ENCODE measurements at places on chromosomes 2 and 18. TPM values are rescaled to one million over a fixed set of nuclear protein-coding genes. Genes with fewer than 3 reads are reported as not detected.

GREB1 gene
- 2.3 TPM for total RNA-seq

SPC25 gene
- 19.4 TPM for total RNA-seq

CYP26B1 gene
- total RNA-seq = 13.4 TPM

QPCT gene
- total RNA-seq = 20.8 TPM

LMAN2L gene
- 21.2 TPM for total RNA-seq

TUBA4A gene
- total RNA-seq = 225 TPM

RNF125 gene
- total RNA-seq = 0.26 TPM

All from A549 treated with AZD2906 at 1 μM for 4 hours (cell line).